Esophagus squamous epithelium (tissue), 5 donors: ENCODE measurements at places on chromosomes 3 and 15.
A peak's percentile ranks its signal among the peaks of the same experiment; 100 is the strongest.

DNA sequence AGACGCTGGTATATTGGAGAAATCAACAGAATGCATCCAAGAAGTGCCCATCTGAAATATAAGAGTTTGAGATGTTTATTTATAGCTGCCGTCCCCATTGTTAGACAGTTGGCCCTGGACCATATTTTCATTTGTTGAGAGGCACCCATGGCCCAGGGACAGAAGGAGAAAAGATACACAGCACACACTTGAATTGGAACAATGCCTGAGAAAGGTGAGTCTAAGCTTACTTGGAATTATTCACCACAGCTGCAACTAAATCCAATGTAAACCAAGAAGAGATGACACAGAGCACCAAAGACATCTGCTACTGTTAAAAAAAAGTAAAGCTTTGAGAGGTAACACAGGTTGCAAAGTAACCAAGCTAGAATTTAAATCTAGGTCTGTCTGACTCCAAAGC is 525.5 kb upstream of the NAALADL2 start:
- DNase-seq, result no peak

DNA sequence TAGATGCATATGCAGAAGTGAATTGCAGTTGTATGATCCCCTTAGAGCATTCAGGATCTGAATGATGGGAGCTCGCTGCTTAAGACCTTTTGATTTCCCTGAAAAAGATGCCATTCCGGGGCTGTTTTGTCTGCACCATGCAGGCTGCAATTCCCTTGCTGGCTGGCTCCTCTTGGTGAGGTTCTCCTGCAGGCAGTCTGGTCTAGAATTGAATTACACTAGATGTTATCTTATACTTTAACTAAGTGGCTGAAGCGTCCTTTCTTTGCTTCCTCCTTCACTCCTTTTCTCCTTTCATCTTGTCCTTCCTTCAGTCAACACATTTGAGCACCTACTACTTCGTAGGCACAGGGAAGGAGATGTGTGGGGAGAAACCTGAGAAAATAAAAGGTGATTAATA is 18.6 kb upstream of the MYZAP start:
- no peak for DNase-seq

DNA sequence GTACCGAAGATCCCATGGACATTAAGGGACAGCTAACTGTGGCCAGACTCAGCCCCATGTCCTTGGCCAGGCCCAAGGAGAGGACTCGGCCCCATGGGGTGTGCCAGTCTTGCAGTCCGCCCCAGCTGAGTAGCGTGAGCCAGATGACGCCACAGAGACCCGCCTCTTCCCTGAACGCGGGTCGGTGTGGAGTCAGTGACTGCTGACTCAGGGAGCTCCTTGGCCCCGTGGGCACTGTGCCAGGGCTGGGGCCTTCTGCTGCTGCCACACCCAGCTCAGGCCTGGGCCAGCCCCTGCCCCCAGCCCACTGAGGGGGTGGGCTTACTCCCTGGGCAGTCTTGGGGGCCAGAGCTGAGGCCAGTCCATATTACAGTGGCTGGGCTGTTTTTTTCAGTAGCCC is 52.8 kb downstream of the PLXNA1 start:
- DNase-seq, result no peak

DNA sequence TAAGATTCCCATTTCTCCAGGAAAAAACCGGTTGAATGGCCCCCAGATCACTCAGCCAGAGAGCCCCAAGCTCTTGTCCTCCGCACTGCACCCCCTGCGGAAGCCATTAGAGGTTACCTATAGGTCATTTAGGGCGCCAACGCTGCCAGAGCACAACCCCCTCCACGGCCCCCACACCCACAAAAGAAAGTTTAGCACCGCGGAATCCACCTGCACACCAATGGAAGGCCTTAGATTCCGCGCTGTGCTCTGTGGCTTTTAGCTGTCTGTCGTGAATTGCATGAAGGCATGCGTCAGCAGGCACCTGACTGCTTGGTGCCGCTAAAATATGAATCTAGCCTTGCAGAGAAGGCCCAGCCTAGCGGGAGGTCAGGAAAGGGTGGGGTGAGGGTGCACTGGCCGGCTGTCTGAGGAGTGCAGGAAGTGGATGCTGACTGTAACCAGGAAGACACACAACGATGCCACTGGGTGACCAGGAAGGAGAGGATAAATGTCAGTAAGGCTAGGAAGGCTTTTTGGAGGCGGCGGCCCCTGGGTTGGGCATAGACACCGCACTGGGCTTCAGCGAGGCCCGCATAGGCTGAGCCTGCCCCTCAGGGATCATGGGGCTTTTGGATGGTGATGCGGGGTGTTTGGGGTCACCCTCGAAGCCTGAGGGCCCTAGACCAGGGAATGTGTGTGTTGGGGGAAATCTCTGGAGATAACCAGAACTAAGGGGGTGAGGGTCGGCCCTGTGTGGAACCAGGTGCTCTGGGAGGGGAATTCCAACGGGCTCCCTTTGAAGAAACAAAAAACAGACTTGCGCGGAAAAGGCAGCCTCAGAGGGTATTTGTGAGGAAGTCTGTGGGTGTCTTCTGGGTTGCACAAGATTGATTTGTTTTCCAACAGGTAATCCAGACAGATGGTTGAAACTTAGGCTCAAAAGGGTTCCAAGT is 976 bp upstream of the NUP210 start:
- peak; percentile 24 for DNase-seq

- no peak for DNase-seq
Measured at GRCh38 chr3:48575366-48575765, 11.8 kb upstream of the UCN2 start.

- DNase-seq, result no peak
Measured at GRCh38 chr3:123143669-123144411, 57.9 kb upstream of the SEC22A start.

GRCh38 chr15:70699890-70700289 is 63.5 kb downstream of the UACA start:
- no peak for DNase-seq

DNA sequence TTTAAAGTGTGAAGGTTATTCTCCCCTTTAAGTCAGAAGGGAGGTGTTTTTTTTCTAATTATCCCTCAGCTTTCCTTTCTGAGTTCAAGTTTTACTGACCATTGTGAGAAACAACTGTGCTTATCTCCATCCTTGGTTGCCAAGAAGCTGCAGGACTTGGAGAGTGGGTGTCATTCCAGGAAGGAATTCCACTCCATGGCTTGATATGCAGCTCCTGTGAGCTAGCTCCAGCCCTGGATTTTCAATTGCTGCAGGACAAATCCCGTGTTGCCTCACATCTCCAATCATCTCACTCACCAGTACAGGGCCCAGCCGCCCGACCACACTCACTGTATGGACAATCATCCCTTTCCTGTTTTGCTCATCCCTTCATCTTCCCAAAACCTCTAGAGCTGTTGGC is 122.5 kb downstream of the IGSF11 start:
- DNase-seq, result no peak

- DNase-seq, result no peak
Measured at GRCh38 chr3:187183210-187183862, 13.9 kb upstream of the RTP1 start.

DNA sequence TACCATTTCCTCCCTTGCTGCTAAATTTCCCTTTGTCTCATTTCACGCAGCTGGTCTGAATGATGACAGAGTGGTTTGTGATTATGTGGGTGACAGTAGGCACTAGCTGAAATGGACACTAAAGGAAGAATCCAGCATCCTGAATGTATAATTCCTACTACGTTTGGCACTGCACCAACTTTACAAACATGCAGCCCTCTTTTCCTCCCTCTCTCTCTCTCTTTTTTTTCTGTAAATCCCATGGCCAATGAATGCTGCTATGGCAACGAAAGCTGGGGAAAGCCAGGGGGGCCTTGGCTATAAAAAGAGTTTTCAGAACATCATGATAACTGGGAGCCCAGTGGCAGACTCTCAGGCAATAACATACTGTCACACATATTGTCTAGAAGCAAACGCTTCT is 367.2 kb upstream of the AGTR1 start:
- DNase-seq, result no peak

- no peak for DNase-seq
Measured at GRCh38 chr15:57196865-57197264, 179.4 kb upstream of the CGNL1 start.

GRCh38 chr3:4983739-4984510 is 4.7 kb downstream of the BHLHE40 start:
- peak; percentile 62 for DNase-seq

DNA sequence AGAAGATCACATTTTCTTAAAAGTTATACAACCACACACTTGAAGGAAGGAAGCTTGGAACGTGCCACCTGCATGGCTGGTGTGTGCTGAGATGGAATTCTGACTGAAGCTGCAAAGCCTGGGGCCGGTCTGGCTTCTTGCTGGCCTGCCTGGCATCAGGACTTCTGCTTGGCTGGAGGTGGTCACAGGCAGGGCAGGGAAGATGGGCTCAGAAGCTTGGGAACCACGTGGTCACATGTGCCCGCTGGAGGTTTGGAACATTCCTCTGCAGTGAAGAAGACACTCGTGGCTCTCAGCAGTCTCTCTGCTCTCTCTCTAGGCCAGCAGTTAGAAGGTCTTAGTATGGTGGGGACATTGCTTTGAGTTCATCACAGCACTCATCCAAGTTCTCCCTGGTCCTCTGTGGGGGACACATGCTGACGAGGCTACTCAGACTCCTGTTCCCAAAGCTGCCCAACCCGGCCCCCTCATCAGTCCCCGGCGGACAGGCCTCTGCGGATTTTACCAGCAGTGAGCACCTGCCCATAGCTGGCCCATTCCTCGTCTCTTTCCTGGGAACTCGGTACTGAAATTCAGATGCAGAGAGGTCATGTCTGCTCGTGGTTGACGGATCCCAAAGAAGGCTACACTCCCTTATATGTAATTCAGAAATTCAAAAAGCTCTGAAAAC is 229.0 kb downstream of the ADAMTS17 start:
- no peak for DNase-seq

- no peak for DNase-seq
Measured at GRCh38 chr3:193788189-193788991, 195.4 kb downstream of the OPA1 start.

DNA sequence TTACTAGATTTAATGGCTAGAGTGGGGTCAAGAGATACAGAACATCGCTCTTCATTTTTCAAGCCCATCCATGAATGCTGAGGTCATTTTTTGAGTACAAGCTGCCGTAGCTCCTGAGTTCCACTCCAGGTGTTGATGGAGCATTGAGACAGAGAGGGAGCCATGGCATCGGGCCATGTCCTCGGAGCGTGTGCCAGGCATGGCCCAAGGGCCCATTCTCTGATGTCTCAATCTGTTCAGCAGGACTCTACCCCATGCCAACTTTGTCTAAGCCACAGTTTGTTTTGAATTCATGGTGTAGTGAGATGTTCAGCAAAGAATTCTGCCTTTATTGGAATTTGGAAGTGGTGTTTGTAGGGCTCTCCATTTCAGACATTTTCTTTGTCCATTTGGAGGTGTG is 110.5 kb upstream of the ADAMTS9 start:
- no peak for DNase-seq

DNA sequence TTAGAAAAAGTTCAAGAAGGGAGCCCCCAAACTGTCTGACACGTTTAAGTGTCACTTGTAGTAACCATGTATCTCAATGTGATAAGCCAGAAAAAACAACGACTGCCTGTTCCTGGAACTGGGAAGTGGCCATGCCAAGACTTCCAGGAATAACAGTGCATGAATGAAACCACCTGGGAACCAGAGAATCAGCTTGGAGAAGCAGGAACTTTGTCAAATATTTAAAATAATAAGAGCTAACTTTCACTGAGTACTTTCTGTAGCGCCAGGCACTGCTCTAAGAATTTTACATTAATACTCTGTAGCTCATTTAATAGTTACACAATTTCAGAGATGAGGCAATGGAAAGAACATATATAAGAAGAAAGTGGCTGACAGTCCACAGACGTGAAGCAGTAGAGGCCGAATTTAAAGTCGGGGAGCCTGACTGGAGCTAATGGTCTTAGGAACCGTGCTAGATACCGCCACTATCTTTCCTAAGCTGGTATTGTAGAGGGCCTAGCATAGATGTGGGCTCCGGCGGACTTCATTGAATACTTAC is 876 bp downstream of the PLSCR1 start:
- DNase-seq, result no peak

- no peak for DNase-seq
Measured at GRCh38 chr3:40869939-40870338, 329.4 kb upstream of the CTNNB1 start.

DNA sequence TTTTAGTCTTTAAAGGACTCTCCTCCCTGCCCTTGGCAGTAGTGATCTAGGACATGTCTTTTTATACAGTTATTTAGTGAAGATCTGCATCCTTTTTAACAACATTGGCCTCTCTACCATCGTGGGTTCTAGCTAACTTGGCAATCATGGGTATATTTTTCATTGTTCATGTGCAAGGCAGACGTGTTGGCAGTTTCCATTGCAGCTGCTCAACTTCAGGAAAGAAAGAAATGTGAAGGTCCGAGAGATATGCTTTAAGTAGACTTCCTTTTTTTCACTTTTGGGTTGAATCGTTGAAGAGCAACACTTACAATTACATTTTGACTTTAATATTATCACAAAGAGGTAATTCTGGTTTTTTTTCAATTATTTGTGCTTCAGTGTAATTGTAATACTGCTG is 172.6 kb downstream of the SATB1 start:
- no peak for DNase-seq

DNA sequence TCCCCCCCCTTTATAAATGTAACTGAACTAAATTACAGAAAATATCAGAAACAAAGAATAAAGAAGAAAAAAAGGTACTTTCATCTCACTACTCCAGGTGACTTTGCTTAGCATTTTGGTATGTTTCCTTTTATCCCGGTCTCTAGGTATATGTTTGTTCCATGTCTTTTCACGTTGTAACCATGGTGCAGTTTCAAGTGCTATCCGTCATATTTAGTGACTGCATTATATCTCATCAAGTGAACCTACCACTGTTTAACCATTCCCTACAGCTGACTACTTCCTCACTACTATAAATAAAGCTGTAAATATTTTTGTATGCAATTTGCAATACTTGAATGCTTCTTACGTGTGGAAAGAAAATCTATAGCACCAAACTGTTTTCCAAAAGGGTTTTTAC is 2.2 kb downstream of the BTBD1 start:
- no peak for DNase-seq

GRCh38 chr3:42755681-42756578 is 17.1 kb downstream of the CCDC13 start:
- DNase-seq, result no peak

DNA sequence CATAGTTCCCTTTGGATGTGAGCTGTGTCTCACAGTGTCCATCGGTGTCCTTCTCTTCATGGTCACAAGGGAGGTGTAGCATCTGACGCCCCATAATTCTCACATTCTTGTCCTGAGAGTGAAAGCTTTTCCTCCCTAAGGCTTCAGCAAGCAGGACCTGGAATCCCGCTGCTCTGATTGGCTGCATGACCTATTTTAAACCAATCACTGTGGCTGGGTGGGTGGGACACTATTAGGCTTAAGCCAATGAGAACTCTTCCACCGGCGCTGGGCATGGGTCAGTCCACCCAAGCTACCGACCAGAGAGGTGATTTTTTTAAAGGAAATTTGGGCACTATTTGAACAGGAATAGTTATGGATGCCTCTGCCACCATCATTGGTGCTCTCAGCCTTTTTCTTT is 385.9 kb downstream of the MFSD1 start:
- DNase-seq, result no peak

DNA sequence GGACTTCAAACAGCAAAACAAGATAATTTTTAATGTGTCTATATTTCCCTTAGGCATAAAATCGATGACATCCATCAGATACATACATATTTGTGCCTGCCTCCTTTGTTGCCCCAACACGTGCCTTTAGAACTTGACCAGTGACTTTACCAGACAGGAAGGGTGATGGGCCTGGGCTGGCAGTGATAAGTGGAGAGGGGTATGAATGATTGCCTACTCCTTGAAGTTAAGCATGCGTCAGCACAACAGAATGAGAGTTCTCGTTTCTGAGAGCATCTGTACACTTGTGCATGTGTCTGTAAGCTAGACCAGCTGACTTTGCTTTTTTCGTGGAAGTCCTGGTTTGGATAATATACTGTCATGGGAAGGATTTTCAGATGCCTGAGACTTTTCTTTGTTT is 54.9 kb upstream of the COL6A6 start:
- DNase-seq, result no peak
